Uterus (tissue), 4 donors: ENCODE measurements at places on chromosomes 11 and 22. TPM values are rescaled to one million over a fixed set of nuclear protein-coding genes. Genes with fewer than 3 reads are reported as not detected.

The CPT1A gene
- total RNA-seq = 106 TPM

The RIC3 gene
- 28.4 TPM for total RNA-seq

The AQP11 gene
- total RNA-seq = 1.9 TPM

The KIF18A gene
- total RNA-seq = not detected

The RPS13 gene
- total RNA-seq = 553 TPM

The OSBP2 gene
- total RNA-seq = 3.3 TPM

The PKDREJ gene
- not detected for total RNA-seq

The OR4C3 gene
- total RNA-seq = not detected

The BCO2 gene
- total RNA-seq = 15.3 TPM

The GRIA4 gene
- not detected for total RNA-seq

The SCGB1D2 gene
- total RNA-seq = not detected

The TNRC6B gene
- total RNA-seq = 76.0 TPM

The LRRC32 gene
- 15.4 TPM for total RNA-seq

The TTLL1 gene
- total RNA-seq = 3.6 TPM

The C11orf24 gene
- 136 TPM for total RNA-seq

The NPTXR gene
- 1.8 TPM for total RNA-seq

The SEC14L3 gene
- total RNA-seq = not detected

The RAB39A gene
- total RNA-seq = 3.9 TPM

The HBG1 gene
- total RNA-seq = not detected

The CDC42BPG gene
- total RNA-seq = under 0.01 TPM

The KRTAP5-1 gene
- total RNA-seq = not detected

The NLRP14 gene
- not detected for total RNA-seq

GRCh38 chr22:23057331-23057730 lies 13.0 kb upstream of the GNAZ start:
- no peak for DNase-seq

GRCh38 chr11:82191695-82192094 lies 542.0 kb downstream of the FAM181B start:
- DNase-seq = no peak

DNA sequence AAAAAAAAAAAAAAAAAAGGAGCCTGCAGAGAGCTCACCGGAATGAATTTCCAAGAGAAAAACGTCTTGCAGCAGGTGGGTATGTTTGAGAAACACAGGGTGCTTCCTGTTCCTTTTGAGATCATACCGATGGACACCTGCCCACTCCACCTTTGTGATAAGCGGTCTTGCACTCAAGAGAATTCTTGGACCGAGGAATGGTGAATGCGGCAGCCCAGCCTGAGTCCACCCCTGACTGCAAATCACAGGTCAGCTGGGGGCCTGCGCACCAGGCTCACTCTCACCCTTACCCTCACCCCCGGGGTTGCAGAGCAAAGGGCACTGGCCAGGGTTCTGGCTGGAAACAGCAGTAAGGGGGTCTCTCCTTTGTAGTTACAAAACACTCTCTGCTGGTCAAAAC lies 16.8 kb upstream of the TEF start:
- DNase-seq = no peak

- DNase-seq = no peak
Measured at GRCh38 chr11:34637303-34637702, 16.4 kb downstream of the EHF start.

GRCh38 chr11:64241491-64242374 lies 838 bp downstream of the FKBP2 start:
- DNase-seq = peak; percentile 67

DNA sequence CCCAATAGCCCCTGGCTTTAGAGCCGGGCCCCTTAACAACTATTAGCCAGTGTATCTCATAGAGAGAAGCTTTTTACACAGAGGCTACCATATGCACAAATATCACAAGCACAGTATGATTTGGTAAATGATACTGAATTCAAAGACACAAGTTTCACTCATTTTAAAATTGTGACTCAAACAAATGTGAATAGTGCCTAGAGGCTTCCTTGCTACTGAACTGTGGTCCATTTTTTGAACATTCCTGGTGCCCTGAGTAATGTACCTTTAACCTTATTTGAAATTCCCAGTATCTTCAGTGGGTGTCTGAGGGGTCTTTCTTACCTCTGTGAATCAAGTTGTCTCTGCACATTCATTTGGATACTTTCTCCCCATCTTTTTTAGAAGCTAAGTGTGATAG lies 156.2 kb downstream of the MAML2 start:
- no peak for DNase-seq

- no peak for DNase-seq
Measured at GRCh38 chr11:40388097-40388818, 1071.2 kb downstream of the LRRC4C start.

DNA sequence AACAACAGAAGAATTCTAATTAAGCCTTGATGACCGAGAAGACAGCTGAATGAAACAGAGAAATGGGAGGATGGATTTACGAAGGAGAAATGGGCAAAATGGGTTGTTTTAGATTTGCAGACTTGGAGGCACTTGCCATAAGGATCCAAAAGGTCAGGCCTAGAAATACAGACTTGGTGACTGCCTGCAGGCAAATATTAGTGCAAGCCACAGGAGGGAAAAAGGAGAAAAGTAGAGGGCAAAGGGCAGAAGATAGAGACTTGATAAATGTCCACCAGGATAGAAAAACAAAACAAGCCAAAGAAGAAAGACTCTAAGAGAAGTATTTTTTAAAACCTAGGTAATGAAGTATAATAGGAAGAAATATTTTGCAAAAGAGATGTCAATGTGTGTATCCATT lies 13.1 kb downstream of the CCDC34 start:
- DNase-seq = no peak

DNA sequence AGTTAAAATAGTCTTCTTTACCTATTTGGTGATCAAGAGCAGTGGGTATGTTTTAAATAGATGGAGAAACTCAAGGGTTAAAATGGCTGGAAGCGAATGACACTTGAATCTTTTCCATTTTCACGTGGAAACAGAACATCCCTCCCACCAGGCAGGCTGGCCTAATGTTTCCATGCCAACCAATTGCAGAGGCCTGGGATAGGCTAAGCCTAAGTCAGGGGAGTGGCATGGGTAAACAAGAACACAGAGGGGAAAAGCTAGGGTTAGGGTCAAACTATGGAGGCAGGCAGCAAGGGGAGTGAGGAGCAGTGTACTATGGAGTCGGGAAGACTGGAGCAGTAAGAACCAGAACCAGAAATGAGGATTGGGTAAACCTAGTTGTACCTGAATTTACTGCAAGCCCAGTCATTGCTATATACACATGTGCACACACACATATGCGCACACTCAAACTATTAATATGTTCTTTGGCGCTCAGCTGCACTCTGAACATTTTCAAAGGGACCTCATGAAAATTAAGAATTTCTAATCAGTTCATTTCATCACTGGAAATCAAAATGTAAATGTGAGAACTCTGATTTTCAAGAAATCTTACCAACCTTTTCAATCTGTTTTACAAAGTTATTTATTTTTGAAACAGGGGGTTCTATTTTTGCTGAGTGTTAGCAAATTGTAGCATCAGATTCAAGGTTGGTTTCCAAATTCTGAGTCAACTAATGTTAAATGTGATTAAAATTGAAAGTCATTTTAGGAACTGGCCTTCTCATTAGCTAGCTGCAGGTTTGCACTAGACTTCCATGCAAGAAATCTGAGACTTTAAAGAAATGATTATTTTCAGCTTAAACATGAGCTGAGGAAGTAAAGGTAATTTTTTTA lies 327.0 kb upstream of the CCDC90B start:
- DNase-seq = no peak

- DNase-seq = no peak
Measured at GRCh38 chr11:129625930-129626329, 189.7 kb upstream of the TMEM45B start.

DNA sequence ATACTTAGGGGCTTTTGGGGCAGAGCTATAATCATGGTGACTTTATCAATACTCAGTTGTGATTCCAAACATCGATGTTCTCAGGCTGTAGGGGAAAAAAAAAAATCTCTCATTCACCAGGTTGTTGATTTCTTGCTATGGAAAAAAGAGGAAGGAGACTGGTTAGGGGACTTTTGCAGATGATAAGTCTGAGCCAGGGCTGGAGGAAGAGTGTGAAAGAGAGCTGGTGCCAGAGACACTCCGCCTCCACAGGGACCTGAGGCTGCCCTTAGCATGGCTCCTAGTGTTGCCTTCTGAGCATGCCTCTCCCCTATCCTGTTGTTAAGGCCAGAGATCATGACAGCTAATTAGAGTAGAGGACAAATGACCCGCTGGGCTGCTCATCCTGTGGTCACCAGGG lies 16.9 kb downstream of the UPB1 start:
- DNase-seq = no peak

- no peak for DNase-seq
Measured at GRCh38 chr11:34490304-34490703, 23.3 kb downstream of the ELF5 start.

DNA sequence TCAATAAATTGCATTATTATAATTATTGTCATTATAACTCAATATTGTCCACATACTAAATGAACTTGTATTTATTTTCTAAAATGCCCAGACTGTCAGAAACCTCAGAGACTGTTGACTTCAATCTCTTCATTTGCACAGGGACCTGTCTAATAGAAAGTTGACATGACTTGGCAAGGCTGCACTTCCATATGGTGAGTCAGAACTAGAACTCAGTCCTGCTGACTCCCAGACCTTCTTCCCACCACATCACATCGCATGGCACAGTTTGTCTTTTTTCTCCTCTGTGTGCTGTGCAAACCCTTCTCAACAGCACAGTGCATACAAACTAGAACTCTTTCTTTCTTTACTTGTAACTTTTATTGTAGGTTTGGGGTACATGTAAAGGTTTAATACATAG lies 215.1 kb upstream of the BLID start:
- no peak for DNase-seq

- no peak for DNase-seq
Measured at GRCh38 chr22:47784991-47785390, 1022.5 kb downstream of the TBC1D22A start.

- DNase-seq = peak; percentile 19
Measured at GRCh38 chr11:35812828-35813227, 131.0 kb upstream of the LDLRAD3 start.

DNA sequence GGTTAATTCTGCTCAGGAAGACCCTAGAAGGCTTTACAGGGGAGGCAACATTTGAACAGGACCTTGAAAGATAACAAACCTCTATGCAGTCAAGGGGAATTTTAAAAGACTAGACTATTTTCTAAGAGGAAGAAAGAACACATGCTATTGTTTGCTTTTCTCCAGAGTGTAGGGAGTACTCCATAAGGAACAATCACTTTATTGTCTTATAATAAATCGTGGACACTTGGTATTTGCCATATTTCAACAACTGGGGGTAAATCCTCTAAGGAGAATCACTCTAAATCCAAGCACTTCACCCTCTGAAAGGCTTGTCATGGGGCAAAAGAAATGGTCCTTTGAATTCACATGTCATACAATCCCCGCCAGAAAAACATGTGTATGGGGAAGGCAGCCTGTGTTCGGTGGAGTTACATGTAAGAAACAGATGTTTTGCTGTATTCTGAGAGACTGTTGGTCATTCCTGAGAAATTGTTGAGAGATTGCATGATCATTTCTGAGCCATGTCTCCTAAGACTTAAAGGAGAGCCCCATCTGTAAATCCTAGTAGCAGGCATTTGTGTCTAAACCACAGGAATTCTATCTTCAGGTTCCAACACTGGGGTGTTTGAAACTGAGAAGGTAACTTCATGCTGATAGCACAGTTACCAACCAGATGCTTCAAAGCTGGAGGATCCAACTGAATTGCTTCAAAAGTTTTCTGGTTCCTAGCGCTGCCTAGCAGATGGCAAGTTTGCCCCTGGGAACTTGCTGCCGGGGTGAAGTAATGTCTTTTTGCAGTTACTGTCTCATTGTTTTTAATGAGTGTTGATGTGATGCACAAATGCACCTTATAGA lies 66.8 kb downstream of the FZD4 start:
- no peak for DNase-seq

- DNase-seq = no peak
Measured at GRCh38 chr11:18063862-18064434, 17.9 kb upstream of the TPH1 start.

DNA sequence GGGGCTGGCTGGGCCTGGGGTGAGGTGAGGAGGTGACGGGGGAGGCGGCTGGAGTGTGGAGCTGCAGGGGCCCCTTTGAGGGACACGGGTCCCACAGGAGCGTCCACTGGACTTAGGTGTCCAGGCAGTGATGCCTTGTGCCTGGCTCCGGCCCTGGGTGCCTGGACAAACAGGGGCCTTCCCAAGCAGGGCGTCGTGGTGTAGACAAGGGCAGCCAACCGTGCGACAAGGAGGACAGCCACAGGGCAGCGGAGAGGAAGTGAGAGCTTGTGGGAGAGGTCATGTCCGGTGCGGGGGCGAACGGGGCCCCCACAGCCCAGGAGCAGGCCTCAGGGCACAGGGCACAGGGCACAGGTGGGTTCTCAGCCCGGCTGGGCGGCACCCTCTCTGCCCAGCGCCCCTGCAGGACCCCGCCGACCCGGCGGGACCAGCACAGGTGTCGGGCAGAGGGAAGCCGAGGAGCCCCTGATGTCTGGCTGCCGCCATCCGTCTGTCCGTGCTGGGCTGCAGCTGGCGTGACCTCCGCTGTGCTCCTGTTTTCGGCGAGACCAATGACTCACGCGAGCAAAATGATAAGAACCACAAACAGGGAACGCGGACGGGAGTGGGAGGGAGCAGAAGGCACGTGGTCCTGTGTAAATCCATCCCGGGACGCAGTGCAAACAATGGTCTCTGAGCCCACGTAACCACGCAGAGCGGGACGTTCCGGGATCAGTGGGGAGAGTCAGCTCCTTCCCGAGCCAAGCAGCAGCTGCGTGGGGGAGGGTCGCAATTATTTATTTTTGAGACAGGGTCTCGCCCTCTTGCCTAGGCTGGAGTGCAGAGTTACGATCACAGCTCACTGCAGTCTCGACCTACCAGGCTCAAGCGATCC lies 49.1 kb upstream of the A4GALT start:
- DNase-seq = peak; percentile 79

GRCh38 chr11:133687781-133688180 lies 155.5 kb upstream of the OPCML start:
- no peak for DNase-seq

DNA sequence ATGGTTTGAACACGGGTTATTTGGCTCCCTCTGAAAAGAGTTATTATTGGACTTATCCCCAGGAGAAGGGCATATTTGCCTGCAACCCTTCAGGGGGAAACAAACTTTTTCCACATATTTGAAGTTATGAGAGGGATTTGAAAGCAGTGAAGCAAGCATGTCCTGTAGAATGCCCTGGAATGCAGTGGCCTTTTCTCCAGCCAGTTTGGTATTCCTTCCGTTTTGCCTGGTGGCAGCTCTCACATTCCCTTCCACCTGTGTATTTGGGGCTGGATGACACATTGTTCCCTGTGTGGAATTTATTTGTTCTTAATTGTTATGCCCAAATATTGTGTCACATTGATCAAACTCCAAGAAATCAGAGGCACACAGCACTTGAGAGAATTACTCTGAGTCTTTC lies 59.0 kb downstream of the OSBP2 start:
- no peak for DNase-seq

- DNase-seq = peak; percentile 46
Measured at GRCh38 chr22:49657275-49657973, 170.2 kb downstream of the BRD1 start.

GRCh38 chr22:38567531-38568285 lies 2.3 kb downstream of the DMC1 start:
- no peak for DNase-seq
